ENCODE measurements at places on chromosomes 2 and 18. TPM values are rescaled to one million over a fixed set of nuclear protein-coding genes. Genes with fewer than 3 reads are reported as not detected.

DNA sequence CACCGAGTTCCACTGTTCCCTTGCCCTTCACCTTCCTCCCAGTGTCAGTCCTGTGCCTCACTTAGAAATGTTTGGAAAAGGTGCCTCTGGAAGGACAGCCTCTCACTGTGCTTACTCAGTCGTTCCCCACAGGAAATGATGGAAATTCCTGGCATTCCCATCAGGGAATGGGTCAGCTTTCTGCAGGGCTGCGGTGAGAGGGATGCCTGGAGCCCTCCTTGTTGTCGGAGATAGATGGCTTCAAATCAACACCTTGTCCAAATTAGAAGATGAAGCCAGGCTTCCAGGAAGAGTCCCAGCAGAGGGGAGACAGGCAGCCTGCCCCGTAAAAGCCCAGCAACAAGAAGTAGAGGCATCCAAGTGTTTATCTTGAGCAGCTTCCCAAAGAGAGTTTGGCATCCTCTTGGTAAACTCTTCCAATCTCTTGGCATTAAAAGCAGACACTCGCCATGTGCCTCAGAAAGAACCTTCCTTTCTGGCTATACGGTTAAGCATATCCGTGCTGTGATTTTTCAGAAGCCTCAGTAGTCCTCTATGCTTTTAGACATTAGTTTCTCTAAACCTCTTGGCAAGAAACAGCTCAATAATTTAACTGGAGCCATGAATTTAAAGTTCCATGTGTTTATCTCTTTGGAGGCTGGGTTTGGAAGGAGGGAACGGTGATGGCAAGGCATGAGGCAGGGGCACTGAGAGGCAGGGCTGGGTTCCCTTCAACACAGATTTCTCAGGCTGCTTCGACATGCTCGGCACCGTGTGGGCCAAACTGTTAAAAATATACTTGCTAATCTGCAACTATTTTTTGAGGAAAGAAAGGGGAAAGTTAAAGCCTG, 25.1 kb downstream of the COLEC12 start:
- peak; percentile 86 for DNase-seq

- DNase-seq = no peak
These were observed 1109.1 kb upstream of the NRXN1 start for GRCh38 chr2:52141076-52141475.

- peak; percentile 37 for DNase-seq
These were observed 180.9 kb downstream of the FIGN start for GRCh38 chr2:163554864-163555263.

DNA sequence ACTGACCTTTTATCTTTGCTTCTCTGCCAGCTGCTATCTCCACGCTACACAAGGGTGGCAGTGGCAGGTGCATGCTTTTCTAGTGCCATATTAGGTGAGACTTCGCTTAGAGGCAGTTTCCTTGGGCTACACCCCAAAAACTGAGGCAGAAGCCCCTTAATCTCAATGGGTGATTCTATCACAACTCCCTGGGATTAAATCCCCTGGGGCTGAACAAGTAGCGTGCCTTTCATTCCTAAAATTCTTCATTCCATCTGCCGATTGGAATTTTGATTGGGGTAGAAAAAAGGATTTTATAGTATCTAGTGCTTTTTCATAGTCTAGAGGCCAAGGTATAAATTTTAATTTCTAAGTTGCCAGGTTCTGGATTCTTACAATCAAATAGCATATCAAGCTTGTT, 1040.5 kb upstream of the ACVR2A start:
- no peak for DNase-seq

GRCh38 chr2:176246331-176246730, 22.9 kb upstream of the MTX2 start:
- no peak for DNase-seq

GRCh38 chr2:44212302-44212701, 43.6 kb downstream of the PPM1B start:
- DNase-seq = no peak

Gene CNGA3
- total RNA-seq = not detected

Gene FSHR
- total RNA-seq = not detected

Gene COBLL1
- 12.5 TPM for total RNA-seq

Gene SFTPB
- total RNA-seq = not detected

Gene POTEI
- total RNA-seq = not detected

Gene CNDP1
- total RNA-seq = not detected

Measured in M059J (cell line).